ENCODE measurements at places on chromosomes 16 and 17. TPM values are rescaled to one million over a fixed set of nuclear protein-coding genes. Genes with fewer than 3 reads are reported as not detected.

GRCh38 chr17:78940258-78940657, 15.1 kb upstream of the TIMP2 start:
- no peak for DNase-seq

- peak; percentile 74 for DNase-seq
These were observed 1.5 kb upstream of the FAAP100 start for GRCh38 chr17:81553616-81554181.

DNA sequence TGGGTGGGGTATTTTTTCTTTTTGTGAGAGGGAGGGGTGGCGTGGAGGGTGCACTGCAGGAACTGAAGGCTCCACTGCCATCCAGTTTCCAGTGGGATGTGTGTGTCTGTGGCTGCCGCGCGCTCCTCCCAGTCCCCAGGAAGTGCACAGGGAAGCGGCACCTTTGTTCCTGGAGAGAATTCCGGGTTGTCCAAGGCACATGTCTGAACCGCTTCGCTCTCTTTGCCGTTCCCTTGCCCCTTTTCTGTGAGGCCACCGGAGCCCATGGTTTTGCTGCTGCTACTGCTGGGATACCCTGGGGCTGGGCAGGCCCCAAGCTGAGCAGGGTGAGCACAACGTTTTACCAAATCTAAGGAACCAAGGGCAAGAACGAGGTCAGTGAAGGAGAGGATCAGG, 19.5 kb downstream of the ACSF3 start:
- DNase-seq: no peak

The TVP23A gene
- 0.13 TPM for total RNA-seq

DNA sequence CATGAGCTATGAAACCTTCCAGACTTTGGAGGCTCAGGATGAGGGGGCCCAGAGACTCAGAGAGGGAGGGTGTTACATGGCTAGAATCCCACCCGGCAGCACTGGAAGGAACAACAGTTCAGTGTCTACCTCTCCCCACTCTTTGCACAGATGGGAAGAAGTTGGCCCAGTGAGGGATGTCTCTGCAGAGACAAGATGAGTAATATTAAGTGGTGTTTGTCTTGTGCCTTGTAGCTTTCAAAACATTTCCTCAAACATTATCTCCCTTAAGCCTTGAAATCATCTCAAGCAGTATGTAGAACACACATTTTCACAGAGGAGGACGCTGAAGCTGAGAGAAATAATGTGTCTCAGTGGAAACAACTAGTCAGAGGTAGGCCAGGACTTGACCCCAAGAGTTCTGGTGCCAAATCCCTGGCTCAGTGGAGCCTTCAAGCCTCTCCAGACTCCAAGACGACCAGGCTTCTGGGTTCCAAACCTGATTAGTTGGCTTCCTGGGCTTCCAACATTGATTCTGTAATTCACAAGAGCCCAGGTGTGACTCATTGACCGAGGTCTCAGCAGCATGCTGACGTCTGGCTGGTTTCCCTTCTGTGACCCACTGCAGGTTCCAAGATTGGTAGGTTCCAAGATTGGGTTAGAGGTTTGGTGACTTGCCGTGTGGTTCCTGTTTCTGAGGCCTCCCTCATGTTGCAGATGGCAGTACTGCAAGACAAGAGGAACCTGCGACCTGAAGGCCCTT, 7.4 kb downstream of the RNF112 start:
- no peak for DNase-seq

Data from cardiac septum (tissue), 1 donor.